ENCODE measurements at places on chromosomes 16 and 17. TPM values are rescaled to one million over a fixed set of nuclear protein-coding genes. Genes with fewer than 3 reads are reported as not detected.

DNA sequence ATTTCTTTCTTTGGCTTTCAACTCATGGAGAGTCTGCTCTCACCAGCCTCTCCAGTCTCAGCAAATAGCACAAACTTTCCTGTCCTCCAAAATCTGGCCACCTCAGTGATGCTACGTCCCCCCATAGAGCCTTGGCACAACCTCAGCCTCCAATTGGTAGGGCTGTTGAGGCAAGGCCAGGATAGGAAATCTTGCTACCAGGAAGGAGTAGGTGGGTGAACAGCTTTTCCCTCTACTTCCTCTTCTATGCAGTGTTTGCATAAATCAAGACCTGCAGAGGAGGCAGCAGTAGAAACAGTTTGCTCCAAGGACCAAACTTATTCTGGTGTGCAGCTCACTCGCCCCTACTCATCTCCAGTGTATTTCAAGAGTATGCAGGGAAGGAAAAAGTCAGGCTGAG lies 701 bp upstream of the DPEP2 start:
- no peak for DNase-seq

- DNase-seq = peak; percentile 67
Observed at GRCh38 chr17:7478276-7479212, 887 bp downstream of the ZBTB4 start.

- DNase-seq = no peak
Observed at GRCh38 chr17:79760197-79760906, 17.6 kb upstream of the CBX2 start.

DNA sequence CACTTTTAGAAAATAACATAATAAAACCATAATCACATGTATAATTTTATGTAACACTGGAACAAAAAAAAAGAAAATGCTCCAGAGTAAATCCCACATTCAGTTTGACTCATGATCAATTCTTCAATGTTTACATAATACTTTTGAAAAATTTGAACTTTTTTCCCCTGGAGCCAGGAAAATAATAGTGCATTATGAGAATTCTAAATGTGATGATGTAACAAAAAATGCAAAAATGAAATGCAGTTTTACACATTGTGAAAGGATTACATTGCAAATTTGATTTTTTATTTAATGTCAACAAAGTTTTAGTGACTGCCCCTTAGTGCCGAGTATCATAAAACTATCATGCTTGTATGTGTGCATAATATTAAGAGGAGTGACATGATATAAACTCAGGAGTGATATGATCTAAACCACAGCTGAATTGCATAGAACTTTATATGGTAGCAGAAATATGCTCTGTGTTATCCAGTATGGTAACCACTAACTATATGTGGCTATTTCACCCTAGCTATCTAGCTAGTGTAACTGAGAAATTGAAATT lies 238.2 kb downstream of the CDH8 start:
- DNase-seq = no peak

- DNase-seq = no peak
Observed at GRCh38 chr17:19549746-19550623, 16.3 kb downstream of the SLC47A1 start.

DNA sequence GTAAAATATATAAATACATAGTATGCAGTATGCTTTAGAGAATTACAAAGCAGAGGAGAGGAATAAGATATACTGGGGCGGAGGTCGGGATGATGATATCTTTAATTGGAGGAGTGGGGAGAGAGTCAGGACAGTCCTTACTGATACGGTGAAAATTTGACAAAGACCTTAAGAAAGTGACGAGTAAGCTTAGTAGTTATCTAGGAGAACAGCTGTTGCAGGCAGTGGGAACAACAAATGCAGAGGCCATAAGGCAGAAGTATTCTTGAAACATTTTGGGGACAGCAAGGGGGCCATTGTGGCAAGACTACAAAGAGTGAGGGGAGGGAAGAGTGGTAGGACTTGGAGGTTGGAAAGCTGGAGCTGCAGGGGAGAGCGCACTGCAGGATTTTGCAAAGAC lies 22.3 kb upstream of the CDC6 start:
- no peak for DNase-seq

DNA sequence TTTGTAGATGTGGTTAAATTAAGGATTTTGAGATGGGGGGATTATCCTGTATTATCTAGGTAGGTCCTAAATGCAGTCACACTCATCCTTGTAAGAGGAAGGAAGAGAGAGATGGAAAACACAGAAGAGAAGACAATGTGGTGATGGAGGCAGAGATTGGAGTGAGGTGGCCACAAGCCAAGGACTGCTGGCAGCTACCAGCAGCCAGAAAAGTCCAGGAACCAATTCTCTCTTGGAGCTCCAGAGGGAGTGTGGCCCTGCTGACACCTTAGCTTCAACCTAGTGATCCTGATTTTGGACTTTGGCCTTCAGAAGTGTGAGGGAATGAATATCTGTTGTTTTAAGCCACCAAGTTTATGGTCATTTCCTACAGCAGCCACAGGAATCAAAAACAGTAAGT lies 18.0 kb downstream of the MAPT start:
- no peak for DNase-seq

GRCh38 chr16:23827057-23827456 lies 8.7 kb upstream of the PRKCB start:
- no peak for DNase-seq

GRCh38 chr17:38897176-38897575 lies 27.3 kb downstream of the LASP1 start:
- no peak for DNase-seq

DNA sequence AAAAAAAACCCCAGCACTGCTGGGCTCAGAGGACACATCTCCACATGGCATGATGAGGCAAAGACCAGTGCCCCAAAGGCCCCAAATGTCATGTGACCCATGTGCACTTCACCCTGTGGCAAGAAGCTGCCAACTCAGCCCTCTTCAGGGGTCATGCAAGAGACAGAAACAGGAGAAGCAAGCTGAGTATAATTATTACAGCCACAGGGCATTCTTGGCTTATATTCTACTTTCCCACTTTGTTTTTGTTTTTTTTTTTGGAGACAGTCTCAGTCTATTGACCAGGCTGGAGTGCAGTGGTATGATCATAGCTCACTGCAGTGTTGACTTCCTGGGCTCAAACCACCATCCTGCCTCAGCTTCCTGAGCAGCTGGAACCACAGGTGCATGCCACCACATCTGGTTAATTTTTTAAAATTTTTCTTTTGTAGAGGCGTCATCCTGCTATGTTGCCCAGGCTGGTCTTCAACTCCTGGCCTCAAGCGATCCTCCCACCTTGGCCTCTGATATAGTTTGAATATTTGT lies 32.7 kb upstream of the LITAF start:
- no peak for DNase-seq

DNA sequence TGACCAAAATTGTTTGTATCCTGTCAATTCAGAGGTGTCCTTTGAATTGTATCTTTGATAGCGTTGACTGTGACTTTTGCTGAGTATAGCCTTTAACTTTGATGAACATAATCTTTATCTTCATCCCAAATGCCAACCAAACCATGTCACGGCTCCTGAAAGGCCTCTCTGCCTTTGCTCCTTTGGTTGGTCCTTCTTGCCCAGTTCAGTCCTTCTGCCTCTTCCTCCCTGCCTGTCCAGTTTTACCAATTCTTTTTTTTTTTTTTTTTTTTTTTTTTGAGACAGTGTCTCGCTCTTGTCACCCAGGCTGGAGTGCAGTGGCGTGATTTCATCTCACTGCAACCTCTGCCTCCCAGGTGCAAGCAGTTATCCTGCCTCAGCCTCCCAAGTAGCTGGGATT lies 12.9 kb upstream of the VPS4A start:
- no peak for DNase-seq

DNA sequence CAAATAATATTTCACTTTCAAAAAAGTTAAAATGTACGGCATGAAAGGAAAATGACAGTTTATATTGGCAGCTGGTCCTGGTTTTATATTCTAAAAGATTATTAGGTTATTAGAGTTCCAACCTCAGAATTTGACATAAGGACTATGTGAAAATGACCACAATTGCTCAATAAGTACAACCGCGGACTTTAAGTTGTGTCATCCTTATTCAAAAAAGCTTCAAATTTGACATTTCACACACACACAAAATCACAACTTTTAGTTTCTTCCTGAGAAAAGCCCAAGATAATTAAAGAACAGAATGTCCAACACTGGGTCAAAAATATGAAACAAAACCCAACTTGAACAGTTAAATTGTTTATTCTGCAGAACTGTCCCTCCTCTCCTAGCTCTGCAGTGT lies 133.2 kb upstream of the AXIN2 start:
- DNase-seq = no peak

- DNase-seq = no peak
Observed at GRCh38 chr16:58970775-58971174, 236.7 kb upstream of the GOT2 start.

- DNase-seq = no peak
Observed at GRCh38 chr17:30586818-30587595, 109.8 kb downstream of the GOSR1 start.

DNA sequence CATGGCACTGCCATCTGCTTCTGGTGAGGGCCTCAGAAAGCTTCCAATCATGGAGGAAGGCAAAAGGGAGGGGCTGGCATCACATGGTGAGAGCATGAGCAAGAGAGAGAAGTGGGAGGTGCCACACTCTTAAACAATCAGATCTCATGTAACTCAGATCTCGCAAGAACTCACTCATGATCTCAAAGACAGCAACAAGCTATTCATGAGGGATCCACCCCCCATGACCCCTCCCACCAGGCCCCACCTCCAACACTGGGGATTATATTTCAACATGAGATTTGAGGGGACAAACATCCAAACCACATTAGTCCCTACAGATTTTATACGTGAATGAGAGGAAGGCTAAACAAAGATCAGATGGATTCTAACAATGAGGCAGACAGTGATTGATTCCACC lies 8.9 kb upstream of the TMEM132E start:
- no peak for DNase-seq

GRCh38 chr17:54028986-54029580 lies 206.4 kb downstream of the KIF2B start:
- DNase-seq = no peak

GRCh38 chr16:81018496-81018895 lies 11.5 kb downstream of the CENPN start:
- no peak for DNase-seq

DNA sequence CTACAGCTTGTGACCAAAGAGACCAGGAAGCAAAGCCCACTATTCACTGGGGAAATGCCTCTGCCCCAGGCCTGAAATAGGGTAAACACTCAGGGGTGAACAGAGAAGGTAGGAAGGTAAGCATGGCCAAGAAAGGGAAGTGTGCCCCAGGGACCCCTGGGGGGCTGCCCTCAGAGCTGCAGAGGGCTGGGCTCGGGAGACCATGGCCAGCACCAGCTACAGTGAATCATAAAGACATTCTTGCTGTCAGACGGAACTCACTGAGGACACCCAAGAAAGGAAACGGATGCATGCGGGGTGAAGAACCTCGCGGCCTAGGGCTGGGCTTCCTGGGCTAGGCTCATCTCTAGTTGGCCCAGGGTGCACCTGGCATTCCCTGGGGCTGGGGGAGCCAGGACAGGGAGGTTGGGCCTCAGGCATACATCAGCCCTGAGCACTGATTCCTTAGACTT lies 9.6 kb downstream of the HIC1 start:
- no peak for DNase-seq

GRCh38 chr16:10093576-10093975 lies 88.7 kb downstream of the GRIN2A start:
- no peak for DNase-seq

DNA sequence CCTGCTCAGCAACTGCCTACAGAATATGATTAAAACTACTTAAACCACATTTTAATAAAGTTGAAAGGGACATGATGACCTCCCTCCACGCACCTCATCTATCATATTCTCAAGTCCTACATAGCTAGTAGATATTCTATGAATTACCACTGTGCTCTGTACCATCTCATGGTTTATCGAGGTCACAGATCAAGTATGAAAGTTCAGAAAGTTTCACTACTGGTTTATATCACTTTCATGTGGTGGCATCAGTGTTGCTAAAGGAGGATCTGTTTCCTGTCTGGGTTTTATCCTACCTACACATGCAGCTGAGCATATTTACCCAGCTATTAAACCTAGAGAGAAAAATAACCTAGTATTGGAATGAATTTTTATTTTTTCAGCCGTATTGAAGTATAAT lies 214.9 kb upstream of the MON1B start:
- DNase-seq = no peak

DNA sequence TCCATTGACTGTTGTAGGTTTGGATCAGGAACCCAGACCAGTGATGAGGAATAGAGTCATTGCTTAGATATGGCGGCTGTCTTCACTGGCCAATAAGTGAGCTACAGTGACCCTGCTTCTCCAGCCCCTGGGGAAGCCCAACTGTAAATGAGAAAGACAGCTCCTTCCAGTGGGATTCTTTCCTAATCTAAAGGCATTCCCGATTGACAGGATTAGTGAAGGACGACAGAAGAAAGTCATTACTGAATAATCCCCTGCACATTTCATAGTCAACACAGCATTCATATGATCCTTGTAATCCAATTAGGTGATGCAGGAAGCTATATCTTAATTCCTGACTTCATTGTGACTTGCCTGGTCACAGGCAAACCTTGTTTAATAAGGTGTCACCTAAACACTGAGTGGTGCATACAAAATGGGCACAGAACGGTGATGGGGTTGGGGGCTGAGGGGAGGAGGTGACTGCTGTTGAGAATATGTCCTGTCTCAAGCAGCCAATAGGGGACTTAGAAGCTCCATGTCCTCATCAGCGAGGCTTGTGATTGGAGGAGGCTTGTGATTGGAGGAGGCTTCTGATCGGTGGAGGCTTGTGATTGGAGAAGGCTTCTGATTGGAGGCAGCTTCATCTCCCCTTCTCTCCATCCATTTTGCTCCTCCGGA lies 242.6 kb downstream of the XYLT1 start:
- DNase-seq = no peak

PSME3 gene
- 95.7 TPM for total RNA-seq

TVP23A gene
- total RNA-seq = 0.85 TPM

KRTAP2-1 gene
- not detected for total RNA-seq

SRL gene
- total RNA-seq = 1.9 TPM

HBM gene
- total RNA-seq = not detected

CRYM gene
- 9.0 TPM for total RNA-seq

NPIPB9 gene
- 1.5 TPM for total RNA-seq

DUSP3 gene
- 95.8 TPM for total RNA-seq

HIRIP3 gene
- 14.4 TPM for total RNA-seq

CCL4 gene
- total RNA-seq = 62.0 TPM

SLFN12L gene
- total RNA-seq = 2.1 TPM

OR4D2 gene
- total RNA-seq = not detected

CHRNE gene
- 4.9 TPM for total RNA-seq

RCVRN gene
- total RNA-seq = 0.47 TPM

ABI3 gene
- total RNA-seq = 23.8 TPM

PYDC1 gene
- total RNA-seq = not detected
